Hypothalamus (tissue), 51 donors: ENCODE measurements at places on chromosomes 7 and 10.

DNA sequence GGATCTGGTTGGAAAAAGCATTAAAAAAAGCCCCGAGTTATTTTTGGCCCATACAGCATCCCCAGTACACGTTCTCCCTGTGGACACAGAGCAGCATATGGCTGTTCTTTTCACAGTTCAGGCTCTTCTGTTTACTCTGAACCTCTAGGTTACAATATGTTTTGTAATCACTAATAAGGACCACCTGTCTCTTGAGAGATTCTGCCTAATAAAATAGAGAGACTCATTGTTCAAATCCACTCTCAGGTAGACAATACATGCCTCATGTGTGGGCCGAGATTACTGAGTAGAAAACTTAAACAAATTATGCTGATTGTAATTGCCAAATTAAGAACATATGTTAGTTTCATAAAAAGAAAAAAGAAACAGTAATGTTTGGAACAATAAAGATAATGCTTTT, 647.7 kb downstream of the GRM8 start:
- DNase-seq: no peak

DNA sequence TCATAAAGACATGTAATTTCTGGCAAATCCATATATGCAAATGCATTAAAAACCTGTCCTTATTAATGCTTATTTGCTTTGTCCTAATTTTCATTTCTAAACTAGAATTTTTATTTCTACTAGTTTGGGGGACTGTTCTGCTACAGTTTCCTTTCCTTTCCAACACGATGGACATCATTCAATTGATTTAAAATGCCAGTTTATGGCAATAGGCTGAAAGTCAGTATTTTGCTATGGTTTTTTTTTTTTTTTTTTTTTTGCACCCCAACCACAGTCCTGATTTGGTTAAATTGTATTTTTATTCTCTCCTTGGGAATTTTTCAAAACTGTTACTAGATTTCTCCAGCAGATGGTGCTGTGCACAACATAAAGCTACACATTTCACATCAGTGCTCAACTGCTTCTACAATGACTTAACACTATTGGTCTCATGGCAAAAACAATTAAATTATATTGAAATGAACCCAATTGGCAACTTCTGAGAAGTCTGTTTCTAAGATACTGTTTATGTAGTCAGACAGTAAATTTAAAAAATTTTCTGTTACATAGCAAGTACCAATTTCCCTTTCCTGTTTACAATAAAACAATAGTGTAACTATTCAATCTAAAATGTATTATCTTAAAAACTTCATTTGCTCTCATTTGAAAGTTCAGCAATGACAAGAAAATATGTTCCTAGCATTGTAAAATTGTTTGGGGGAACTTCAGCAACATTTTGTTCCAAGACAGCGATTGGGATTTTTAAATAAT, 193.8 kb upstream of the CCDC6 start:
- no peak for DNase-seq

- no peak for DNase-seq
These were observed 30.0 kb downstream of the DUSP5 start for GRCh38 chr10:110527731-110528171.

DNA sequence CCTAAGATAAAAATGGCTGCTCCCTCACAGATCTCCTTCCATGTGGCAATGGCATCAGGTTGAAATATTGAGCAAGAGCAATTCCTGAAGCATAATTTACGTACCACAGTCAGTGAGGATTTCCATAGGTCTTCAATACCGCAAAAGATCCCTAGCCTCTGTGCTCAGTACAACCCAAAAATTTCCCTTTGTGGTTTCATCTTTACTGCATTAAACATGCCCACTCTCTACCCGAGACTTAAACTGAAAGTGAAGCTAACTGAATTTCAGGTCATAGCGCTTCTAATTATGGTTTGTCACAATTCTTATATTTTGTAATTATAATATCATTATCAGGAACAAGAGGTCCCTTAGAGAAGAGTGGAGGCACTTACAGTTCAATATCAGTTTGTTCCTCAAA, 1071.1 kb downstream of the XPNPEP1 start:
- DNase-seq: no peak

DNA sequence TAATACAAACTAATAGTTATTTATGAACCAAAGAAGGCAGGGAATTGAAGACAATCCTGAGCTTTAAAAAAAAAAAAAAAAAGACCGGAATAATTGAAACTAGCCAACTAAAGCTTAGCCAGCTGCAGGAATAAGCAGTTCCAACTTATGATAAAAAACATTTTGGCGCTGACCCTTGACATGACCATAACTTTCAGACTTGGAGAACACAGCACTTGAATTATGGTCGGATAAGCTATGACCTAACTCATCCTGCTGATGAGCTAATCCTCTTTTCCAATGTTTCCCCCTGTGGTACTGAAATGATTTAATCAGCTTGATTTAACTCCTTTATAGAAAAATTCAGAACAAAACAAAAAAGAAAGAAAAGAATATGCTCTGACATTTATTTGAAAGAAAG, 181.8 kb downstream of the DGKB start:
- no peak for DNase-seq

DNA sequence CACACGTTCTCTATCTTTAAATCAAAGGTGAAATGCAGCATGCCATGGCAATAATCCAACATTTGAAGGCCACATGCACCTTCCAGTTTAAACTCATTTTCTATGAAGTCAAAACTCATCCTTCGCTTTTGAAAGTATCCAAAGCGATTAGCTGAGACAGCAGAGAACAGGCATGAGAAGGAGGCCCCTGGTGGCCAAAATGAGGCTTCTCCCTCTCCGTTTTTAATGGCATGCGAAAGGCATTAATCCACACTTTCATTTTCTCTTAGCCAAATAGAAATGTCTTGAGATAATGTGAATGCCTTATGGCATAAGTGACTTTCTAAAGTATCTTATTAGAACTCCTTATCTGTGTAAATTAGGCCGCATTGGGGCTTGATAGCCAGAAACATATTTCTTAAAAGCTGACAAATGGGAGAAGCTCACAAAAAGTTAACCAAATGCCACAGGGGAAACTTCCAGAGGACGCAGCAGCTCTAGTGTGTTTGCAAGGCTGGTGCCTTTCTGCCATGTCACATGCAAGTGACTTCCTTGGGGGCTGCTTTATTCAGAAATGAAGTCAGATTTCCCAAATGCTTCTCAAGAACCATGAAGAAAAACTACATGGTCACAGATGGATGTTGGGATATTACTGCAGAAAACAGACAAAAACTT, 1189.6 kb downstream of the SORCS1 start:
- no peak for DNase-seq

GRCh38 chr7:132407764-132408163, 168.5 kb downstream of the PLXNA4 start:
- no peak for DNase-seq

GRCh38 chr10:21750424-21750823, 216.4 kb downstream of the MLLT10 start:
- DNase-seq: no peak

- no peak for DNase-seq
These were observed 97.5 kb upstream of the MGMT start for GRCh38 chr10:129369566-129369965.

DNA sequence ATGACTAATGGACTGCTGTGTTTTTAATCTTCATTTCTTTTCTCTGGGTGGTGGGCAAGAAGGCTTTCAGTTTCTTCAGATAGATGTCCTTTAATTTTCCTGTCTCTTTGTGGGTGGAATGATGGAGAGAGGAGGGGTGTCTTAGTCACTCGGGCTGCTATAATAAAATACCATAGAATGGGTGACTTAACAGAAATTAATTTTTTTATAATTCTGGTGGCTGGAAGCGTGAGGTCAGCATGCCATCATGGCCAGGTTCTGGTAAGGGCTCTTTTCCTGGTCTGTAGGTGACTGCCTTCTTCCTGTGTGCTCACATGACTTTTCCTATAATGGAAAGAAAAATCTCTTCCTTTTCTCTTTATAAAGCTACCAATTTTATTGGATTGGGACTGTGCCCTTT, 6.3 kb downstream of the RSBN1L start:
- no peak for DNase-seq

- DNase-seq: no peak
These were observed 18.1 kb upstream of the KCND2 start for GRCh38 chr7:120254845-120255244.

- DNase-seq: no peak
These were observed 16.3 kb upstream of the MYL7 start for GRCh38 chr7:44157116-44158080.

GRCh38 chr10:122510736-122511135, 49.4 kb downstream of the HTRA1 start:
- no peak for DNase-seq

DNA sequence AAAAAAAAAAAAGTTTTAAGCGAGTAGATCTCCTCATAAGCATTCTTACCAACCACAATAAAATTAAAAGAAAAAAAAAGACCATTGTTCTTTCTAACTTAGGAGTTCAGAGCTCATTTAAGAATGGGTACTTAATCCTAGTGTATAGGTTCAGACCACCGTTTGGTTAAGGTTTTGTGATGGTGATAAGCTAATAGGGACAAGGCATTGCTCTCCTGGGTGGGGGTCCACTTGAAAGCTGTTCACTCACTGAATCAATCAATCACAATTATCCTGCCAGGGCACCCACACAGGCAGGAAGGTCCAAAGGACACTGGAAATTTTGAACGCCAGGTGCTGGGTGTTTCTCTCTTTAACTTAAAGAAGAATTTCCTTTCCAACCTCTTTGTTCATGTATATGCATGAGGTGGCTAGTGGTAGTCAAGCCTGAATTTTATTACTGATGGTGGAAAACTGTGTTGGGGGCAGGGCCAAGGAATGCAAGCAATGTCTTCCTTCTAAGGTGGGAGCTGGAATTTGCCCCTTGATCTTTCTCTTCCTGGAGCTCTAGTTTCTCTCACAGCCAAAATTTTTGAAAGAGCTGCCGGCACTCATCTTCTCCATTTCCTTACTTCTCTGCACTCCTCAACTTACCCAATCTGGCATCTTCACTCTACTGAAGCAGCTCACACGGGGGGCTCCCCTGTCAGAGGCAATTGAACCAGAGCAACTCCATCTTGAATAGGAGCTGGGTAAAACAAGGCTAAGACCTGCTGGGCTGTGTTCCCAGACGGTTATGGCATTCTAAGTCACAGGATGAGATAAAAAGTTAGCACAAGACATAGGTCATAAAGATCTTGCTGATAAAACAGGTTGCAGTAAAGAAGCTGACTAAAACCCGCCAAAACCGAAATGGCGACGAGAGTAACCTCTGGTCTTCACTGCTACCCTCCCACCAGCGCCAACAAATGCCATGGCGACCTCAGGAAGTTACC, 7.5 kb upstream of the FAM131B start:
- no peak for DNase-seq

- DNase-seq: no peak
These were observed 24.2 kb downstream of the COL1A2 start for GRCh38 chr7:94418851-94419250.

- no peak for DNase-seq
These were observed 512.9 kb downstream of the ATRNL1 start for GRCh38 chr10:115606086-115606485.

DNA sequence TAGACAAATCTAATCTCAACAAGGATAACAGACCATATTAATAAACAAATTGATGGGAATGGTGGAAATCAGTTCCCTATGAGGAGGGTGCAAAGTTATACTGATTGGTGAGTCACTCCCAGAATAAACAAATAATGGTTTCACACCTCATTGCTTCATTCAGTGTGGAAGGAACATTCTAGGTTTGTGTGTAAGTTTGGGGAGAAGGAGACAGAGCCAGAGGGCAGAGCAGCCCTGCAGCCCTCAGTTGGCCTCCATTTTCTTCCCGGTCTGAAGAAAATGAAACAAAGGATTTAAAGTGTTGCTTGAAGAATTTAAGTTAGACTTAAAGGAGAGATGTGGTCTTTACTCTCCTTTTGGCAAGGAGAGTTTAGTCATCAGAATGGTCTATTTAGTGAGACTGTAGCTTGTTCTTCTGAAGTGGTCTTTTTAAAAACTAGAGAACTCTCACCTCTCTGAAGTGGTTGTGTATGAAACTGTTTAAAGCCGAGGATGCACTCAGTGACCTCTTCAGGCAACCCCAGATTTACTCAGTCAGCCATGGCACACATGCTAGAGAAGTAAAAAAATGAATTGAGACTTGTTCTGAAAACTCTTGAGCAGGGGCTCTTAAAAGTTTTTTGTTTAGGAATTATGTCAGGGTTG, 27.2 kb downstream of the IKZF1 start:
- no peak for DNase-seq

- DNase-seq: no peak
These were observed 875.5 kb upstream of the SORCS1 start for GRCh38 chr10:108039821-108040584.

DNA sequence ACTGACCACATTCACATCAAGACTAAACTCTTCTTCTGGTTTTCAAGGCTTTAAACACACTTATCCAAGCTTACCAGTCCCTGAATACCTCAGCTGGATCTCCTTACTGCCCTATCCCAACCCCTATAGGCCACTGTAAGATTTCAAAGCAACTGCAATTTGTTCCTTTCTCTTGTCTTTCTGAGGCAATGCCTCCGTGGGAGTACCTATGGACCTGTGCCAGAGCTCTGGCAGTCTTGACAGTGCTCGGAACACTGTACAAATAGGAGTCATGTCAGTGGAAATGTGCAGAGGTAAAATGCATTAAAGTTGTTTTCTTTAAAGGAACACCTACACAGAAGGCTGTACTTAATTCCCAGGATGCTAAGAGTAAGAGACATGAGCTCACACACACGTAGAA, 124.7 kb downstream of the CNOT4 start:
- no peak for DNase-seq

DNA sequence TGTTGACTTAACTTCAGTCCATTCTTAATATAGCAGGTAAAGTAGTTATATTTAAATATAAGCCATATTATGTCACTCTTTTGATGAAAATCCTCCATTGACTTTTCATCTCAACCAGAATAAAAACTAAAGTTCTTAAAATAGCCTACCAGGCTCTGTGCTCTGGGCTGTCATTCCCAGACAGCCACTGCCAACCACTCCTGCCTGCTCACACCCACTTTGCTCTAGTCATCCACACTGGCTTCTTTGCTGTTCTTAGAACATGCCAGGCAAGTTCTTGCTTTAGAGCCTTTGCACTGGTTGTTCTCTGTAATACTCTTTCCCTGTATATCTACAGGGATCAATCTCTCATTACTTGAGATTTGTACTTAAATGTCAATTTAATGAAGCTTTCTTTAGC, 80.6 kb downstream of the ZEB1 start:
- no peak for DNase-seq

DNA sequence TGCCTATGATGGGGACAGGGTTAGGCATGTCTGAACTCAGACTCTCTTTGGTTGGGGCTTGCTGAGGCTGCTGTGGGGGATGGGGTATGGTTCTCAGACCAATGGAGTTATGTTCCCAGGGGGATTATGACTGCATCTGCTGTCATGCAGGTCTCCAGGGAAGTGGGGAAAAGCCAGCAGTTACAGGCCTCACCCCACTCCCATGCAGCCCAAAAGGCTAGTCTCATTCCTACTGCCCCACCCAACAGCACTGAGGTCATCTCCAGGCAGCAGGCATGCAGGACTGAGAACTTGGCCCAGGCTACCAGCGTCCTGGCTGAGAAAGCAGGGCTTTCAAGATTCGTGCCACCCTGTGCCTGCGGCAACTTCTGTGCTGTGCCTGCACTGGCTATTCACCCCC, 373.3 kb downstream of the HTR7 start:
- no peak for DNase-seq

GRCh38 chr7:47228386-47229014, 353.4 kb downstream of the TNS3 start:
- DNase-seq: no peak

GRCh38 chr10:31945392-31945791, 16.8 kb upstream of the ARHGAP12 start:
- no peak for DNase-seq
